Stimulated activated CD4-positive, alpha-beta T cell treated with anti-CD3 and anti-CD28 coated beads, Interleukin-2, amount 100 ng/mL, for 24 hours (primary cell): ENCODE measurements at places on chromosomes 13 and 19.

GRCh38 chr13:30971575-30971974 lies 39.1 kb downstream of the TEX26 start:
- DNase-seq: no peak

DNA sequence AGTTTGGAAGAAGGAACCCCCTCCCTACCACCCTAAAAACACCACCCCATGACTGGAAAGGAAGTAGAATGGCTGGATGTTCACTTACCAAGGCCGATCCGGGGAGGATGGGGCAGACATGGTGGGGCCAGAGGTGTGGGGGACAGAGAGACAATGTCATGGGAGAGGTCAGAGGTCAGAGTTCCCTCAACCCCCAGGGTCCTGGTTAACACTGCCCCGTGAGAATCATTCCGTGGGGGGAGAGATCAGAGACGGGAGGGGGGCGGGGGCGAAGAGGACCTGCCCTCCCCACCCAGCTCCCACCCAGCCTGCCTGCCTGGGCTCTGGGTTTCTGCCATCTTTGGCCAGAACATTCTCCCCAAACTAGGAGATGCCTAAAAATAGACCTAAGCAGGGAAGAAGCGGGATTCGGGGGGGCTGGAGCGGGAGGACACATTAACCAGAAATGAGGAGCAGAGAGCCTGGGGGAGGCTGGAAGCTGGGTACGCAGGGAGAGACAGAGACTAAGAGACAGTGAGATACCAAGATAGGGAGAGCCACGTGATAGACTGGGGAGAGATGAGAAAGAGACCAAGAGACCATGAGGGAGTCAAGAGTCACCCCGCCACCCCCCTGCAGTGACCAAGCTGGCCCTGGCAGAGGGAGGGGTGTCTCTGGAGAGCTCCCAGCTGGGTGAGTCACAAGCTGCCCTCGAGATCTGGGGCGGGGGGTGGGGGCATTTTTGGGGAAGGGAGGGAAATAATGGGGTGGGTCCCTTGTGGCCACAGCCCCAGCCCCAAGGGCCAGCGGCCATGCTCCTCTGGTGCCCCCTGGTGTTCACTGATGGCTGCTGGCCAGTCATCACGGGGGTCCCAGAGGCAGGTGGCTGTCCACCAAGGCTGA lies 6.1 kb upstream of the KANK2 start:
- DNase-seq: peak; percentile 63

- no peak for DNase-seq
Observed at GRCh38 chr19:5674714-5675113, 5.6 kb downstream of the MICOS13 start.

DNA sequence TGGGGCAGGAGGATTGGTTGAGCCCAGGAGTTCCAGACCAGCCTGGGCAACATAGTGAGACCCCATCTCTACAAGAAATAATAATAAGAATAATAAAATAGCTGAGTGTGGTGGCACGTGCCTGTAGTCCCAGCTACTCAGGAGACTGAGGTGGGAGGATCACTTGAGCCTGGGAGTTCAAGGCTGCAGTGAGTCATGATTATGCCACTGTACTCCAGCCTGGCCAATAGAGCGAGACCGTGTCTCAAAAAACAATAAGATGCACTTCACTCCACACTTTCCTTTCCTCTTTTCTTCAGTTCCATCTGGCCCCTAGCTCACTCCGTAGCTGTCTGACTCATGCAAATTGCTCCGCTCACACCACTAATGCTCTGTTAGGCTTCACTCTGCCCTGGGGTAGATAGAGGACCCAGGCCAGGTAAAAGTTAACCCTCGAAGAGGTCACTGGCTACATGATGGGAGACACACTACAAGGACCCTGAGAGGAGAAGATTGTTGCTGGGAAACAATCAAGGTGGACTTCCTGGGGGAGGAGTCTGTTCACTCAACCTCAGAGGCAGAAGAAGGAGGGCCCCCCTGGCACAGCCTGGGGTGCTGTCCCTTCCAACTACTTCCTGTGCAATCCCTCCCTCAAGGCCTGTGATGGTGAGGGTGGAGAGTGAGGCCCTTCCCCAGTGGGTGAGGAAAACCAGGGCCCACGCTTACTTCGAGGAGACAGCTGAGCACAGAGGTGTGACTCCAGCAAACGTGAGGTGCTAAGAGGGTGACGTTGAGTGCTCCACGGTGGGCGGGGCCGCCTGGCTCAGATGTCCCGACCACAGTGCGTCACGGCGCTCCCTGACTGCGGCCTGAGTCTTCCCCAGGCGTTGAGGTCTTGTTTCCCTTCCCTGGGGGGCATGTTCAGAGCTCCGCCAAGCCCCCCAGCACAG lies 8.8 kb upstream of the TNFSF9 start:
- DNase-seq: peak; percentile 53

DNA sequence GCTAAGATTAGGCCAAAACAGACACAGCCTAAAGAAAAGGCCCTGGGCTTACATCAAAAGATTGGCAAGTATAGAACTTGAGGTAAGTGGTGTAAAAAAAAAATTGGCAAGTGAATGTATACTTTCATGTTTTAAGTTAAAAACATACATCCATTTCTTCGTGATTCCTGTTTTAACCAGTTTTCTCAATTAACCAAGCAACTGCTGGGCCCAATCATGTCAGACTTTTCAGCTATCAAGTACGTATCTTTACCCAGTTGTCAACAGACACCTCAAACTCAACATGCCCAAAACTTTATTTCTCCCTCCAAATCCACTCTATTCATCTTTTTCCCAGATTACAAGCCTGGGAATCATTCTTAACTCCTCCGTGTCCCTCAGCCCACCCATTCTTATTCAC lies 1.0 kb downstream of the PCID2 start:
- DNase-seq: no peak

DNA sequence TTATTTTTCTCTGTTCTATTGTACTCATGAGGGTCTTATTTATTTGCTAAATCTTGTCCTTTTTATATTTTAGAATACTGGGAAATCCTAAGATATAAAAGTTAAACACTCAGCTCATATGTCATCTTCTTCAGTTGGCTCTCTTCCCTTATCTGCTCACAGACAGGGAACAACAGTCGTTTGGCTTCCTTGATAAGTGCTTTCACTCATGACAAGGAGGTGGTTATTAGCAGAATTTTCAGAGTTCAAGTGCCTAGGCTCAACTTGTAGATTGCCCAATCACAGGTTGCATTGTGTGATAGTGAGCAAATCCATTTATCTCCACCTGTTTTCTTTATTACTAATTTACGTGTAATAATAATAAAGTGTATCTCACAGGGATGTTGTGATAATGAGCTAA lies 620.3 kb upstream of the PCDH20 start:
- no peak for DNase-seq

- DNase-seq: no peak
Observed at GRCh38 chr13:85738696-85739320, 60.4 kb downstream of the SLITRK6 start.

- no peak for DNase-seq
Observed at GRCh38 chr13:25633093-25633492, 261.3 kb downstream of the ATP8A2 start.

- no peak for DNase-seq
Observed at GRCh38 chr13:21149568-21149967, 26.8 kb downstream of the SKA3 start.

GRCh38 chr13:18991060-18991459 lies 190.6 kb downstream of the TUBA3C start:
- DNase-seq: no peak

DNA sequence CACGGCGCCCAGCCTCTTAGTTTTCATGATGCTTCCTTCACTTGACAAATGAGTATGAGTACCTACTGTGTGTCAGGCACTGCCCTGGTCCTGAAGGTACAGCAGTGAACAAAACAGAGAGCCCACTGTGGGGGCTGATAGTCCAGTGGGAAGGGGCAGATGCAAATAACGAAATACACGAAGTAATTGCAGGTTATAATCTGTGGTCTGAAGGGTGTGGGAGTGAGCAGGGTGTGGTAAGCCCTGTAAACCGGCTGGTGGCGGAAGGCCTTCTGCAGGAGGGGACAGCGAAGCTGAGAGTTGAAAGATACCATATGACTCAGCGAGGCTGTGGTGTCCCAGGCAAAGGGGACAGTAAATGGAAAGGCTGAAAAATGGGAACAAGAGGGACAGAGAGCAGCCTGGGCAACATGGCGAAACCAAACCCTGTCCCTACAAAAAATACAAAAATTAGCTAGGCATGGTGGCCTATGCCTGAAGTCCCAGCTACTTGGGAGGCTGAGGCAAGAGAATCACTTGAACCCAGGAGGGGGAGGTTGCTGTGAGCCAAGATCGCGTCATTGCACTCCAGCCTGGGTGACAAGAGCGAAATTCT lies 60.5 kb downstream of the MAP4K1 start:
- DNase-seq: peak; percentile 43

DNA sequence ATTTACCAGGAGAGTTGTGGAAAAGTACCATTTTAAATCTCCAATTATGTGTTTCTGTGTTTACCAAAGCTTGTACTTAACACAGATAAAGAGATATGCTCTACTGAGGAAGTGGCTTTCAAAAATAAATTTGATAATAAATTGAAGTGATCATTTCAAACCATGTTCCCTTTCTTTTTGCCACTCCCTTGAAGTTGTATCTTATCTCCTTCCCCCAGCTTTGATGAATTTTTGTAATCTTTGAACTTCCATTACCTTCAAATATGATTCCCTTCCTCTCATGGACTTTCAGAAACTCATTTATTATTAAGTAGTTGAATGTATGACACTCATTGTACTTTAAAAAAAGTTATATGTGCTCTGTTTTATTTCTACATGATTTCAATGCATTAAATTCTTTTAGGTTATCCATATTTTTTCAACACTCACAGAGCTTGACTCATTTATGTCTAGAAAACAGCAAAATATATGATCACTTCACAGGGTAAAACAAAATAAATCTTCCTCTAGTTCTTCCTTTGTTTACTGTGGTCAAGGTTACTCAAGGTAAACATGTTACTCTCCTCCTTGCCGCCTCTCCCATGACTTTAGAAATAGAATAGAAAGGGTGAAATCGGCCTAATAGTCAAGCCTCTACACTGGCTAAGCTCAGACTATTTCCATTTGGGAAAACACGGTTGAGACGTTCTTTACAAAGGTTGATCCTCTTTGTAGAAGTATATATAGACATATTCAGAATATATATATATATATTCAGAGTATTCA lies 251.2 kb upstream of the SPRY2 start:
- DNase-seq: no peak

- no peak for DNase-seq
Observed at GRCh38 chr13:96762876-96763275, 231.4 kb downstream of the OXGR1 start.

- peak; percentile 47 for DNase-seq
Observed at GRCh38 chr19:15283141-15283883, 49.0 kb downstream of the BRD4 start.

- DNase-seq: no peak
Observed at GRCh38 chr19:1648459-1648849, 4.0 kb downstream of the TCF3 start.
